ENCODE measurements at places on chromosomes 5 and 9.
A peak's percentile ranks its signal among the peaks of the same experiment; 100 is the strongest.

DNA sequence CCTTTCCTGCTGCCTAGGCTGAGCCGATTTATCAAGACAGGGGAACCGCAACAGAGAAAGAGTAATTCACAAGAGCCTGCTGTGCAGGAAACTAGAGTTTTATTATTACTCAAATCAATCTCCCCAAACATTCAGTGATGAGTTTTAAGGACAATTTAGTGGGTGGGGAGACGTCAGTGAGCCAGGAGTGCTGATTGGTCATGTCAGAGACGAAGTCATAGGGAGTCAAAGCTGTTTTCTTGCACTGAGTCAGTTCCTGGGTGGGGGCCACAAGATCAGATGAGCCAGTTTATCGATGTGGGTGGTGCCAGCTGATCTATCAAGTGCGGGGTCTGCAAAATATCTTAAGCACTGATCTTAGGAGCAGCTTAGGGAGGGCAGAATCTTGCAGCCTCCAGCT is 19.0 kb downstream of the SNX24 start:
- H3K36me3 ChIP-seq = no peaks in the 10 kb centered on the region
- no peak overlapping the region for H3K4me3 ChIP-seq
- no peaks in the 10 kb centered on the region for H3K4me1 ChIP-seq
- H3K27ac ChIP-seq = no peak overlapping the region
- DNase-seq = no peak
- H3K27me3 ChIP-seq = peaks cover 7% of the 10 kb centered on the region

- H3K36me3 ChIP-seq = peaks cover 51% of the 10 kb centered on the region
- no peak overlapping the region for H3K27ac ChIP-seq
- no peaks in the 10 kb centered on the region for H3K27me3 ChIP-seq
- no peak overlapping the region for H3K4me3 ChIP-seq
- H3K4me1 ChIP-seq = no peaks in the 10 kb centered on the region
Measured at GRCh38 chr9:419571-420171, 205.0 kb downstream of the DOCK8 start.

DNA sequence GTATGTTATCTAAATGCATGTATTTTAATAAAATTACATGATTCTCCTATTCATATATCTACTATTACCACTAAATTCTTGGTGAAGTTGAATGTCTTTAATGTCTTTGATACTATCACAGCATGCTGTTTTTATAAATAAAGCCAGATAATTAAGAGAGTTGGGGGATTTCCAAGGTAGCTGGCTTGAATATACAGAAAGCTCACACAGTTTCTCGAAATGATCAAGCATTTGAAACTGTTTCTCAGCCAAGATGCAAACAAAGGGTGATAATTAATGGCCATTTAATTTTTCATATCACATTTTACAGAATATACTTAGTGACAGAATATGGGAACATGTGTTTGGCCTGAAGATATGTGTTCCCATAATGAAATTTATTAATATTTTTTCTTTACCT is 145.6 kb upstream of the CDH12 start:
- no peak overlapping the region for H3K4me3 ChIP-seq
- H3K36me3 ChIP-seq = no peaks in the 10 kb centered on the region
- H3K27me3 ChIP-seq = no peaks in the 10 kb centered on the region
- H3K27ac ChIP-seq = no peak overlapping the region
- DNase-seq = no peak
- H3K4me1 ChIP-seq = no peaks in the 10 kb centered on the region

DNA sequence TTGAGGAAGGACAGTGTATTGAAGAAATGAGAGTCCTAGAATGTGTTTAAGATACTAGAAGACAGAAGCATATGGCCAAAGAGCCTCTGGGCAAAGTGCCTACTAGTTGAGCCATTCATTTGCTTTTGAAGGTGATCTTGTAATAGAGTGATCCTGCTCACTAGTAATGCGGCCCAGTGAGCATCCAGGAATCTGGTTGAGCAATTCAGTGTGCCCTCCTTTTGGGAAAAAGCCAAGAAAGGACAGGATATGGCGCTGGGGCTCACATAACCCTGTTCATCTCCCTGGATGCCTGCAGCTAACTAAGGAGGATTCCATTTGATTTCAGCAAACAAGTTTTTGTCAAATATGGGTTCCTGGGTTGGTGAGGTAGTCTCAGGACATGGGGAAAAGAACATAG is 16.3 kb downstream of the ADAM19 start:
- no peak for DNase-seq
- H3K27ac ChIP-seq = no peak overlapping the region
- no peaks in the 10 kb centered on the region for H3K27me3 ChIP-seq
- H3K4me1 ChIP-seq = peaks cover 29% of the 10 kb centered on the region
- no peak overlapping the region for H3K4me3 ChIP-seq

DNA sequence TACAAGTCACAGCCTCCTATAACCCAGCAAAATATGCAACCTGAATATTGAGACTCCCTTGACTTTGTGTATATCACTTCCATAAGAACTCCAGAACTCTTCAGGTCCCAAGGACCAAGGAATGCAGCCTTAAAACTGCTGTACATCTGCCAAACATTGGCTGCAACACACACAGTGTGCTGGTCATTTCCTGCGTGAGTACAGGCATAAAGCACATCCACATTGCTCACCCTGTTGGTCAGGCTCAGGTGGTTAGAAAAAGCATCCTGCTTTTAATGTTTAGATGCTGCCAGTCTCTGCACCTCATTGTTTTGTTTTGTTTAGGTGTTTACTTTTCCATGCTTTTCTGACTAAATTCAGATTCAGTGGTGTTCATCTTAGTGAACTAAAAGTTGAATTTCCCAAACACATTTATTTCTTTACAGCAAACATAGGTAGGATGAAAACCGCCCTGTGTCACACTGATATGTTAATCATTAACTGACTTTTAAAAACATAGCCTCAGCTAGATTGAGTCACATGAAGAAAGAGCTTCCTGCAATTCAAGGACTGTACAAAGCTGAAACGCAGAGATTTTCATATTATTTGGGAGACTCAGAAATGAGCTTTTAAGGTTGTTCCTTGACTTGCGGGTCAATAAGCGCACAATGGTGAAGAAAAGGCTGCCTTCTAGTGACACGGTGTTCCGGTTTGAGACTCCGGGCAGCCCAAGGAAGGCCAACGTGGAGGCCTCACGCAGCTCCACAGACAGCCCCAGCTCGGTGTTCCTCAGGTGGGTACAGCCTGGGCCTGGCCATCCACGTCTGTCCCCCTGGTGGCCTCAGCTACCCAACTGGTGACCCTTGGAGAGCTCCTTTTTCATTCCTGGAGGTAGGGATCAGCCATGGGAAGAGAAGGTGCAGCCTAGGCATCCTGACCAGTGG is 52.2 kb upstream of the GRAMD2B start:
- peaks cover 12% of the 10 kb centered on the region for H3K4me1 ChIP-seq
- no peaks in the 10 kb centered on the region for H3K36me3 ChIP-seq
- peaks cover 2% of the 10 kb centered on the region for H3K27me3 ChIP-seq

DNA sequence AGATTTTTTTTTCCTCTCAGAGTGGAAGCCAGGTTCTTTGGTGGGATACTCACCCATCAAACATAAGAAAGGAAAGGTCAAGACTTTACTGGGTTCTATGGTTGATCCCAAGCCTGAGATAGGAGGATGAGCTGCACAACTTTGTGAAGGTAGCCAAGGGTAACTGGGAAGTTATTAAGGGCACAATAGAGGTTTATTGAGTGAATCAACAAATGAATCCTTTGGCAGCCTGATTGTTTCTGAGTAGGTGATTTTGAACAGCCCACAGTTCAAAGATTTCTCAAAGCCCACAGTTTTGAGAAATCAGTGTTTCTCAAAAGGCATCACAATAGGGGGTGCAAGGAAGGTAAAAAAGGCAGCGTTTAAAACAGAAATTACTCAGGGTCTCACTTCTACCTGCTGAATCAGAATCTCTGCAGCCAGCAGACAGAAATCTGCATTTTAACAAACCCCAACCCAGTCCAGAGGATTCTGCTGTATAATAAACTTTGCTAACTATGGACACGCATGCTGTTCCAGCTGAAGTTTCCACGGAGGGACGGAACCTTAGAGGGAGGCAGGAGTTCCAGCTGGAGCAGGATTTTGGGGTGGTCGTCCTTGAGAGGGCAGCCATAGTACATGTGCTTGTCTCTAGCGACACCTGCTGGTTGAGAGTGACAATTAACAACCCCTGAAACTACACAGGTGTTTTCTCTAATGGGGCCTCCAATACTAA is 32.7 kb upstream of the FSD1L start:
- H3K36me3 ChIP-seq = peaks cover 2% of the 10 kb centered on the region
- peaks cover 28% of the 10 kb centered on the region for H3K4me1 ChIP-seq
- no peak overlapping the region for H3K27ac ChIP-seq
- peak; percentile 49 for DNase-seq
- H3K4me3 ChIP-seq = no peak overlapping the region

DNA sequence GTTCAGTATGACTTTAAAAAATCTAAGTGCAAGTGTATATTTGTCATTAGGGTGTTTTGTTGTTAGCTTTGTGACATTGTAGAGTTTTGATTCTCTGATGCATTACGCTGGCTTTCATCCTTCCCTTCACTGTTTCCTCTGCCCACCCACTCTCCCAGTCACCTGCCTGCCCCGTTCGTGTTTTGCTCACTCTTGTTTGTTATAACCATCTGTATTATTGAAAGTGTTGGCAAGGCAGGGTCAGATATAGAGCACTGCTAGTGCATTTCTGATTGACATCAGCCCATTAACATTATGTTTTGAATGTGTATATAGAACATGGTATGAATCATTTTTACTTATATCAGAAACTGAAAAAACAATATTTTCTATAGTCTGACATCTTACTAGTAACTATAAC is 27.3 kb downstream of the SCGB3A1 start:
- H3K4me1 ChIP-seq = peaks cover 30% of the 10 kb centered on the region
- peaks cover 54% of the 10 kb centered on the region for H3K36me3 ChIP-seq
- no peaks in the 10 kb centered on the region for H3K27me3 ChIP-seq
- no peak overlapping the region for H3K27ac ChIP-seq
- peak overlapping the region; percentile 1 for H3K4me3 ChIP-seq

DNA sequence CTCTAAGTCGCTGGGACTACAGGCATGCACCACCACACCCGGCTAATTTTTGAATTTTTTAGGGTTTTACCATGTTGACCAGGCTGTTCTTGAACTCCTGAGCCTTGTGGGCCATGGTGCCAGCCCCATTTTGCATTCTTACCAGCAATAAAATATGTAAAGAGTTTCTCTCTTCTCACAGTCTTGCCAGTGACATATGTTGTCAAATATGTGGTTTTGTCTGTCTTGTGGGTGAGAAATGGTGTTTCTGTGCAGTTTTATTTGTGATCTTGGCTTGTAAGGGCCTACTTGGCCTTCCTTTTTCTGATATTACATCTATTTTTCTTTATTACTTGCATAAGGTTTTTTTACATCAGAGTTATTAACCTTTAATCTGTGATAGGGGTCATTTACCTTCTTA is 47.1 kb downstream of the SPIN1 start:
- DNase-seq = no peak
- H3K36me3 ChIP-seq = peaks cover 52% of the 10 kb centered on the region
- H3K27ac ChIP-seq = peak overlapping the region; percentile 67
- H3K27me3 ChIP-seq = no peaks in the 10 kb centered on the region
- peaks cover 40% of the 10 kb centered on the region for H3K4me1 ChIP-seq
- peak overlapping the region; percentile 5 for H3K4me3 ChIP-seq

GRCh38 chr9:33719581-33720374 is 75.6 kb upstream of the PRSS3 start:
- H3K27me3 ChIP-seq = peaks cover 13% of the 10 kb centered on the region
- H3K4me3 ChIP-seq = no peak overlapping the region
- H3K4me1 ChIP-seq = peaks cover 2% of the 10 kb centered on the region
- H3K36me3 ChIP-seq = no peaks in the 10 kb centered on the region
- H3K27ac ChIP-seq = no peak overlapping the region

All from activated naive CD8-positive, alpha-beta T cell treated with anti-CD3 and anti-CD28 coated beads, Interleukin-2, amount 10 ng/mL, durations not matched to agents 7 days and 5 days (primary cell).